ENCODE measurements at places on chromosomes 12 and 14. TPM values are rescaled to one million over a fixed set of nuclear protein-coding genes. Genes with fewer than 3 reads are reported as not detected.

GRCh38 chr12:26736563-26737486 is 96.2 kb downstream of the ITPR2 start:
- no peak for DNase-seq

DNA sequence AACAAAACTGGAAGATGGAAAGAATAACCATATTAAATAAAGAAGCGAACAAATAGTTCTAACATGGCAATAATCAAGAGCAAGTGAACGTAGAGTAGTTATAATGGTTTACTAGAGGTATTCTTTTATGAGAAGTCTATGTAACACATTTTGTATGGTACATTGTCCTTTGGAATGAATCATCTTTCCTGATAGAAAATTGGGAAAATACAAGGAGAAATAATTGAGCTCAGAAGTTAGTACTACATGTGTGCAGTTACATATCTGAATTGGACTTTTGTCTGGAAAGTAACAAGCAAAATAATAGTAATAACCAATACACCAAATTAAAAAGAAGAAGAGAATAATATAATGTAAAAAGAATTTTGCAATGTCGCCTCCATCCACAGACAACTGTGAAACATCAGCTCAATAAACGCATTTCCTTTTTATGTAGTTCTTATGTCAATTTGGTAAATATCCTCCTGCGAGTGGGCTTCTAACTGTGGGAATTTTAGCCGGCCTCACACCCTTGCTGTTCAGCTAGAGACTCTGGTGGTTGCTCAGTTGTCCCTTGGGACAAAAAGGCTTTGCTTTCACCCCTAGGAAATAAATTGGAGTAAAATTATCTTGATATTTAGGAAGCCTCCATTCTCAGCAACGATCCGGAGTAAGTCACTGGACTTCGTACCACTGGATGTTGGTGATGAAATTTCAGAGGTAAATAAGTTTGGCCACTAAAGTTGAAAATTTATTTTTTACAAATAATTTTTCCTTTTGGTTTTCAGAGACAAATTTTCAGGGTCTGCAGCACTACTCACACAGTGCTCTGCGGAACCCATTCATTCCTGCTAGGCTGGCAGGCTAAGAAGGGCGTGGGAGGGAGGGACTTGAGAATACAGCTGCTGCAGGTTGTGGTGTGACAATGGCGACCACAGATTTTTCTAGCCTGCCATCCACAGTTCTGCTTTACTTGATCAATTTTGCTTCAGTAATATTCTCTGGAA is 1.1 kb upstream of the TUBA1A start:
- no peak for DNase-seq

GRCh38 chr12:24111616-24112015 is 162.1 kb upstream of the SOX5 start:
- no peak for DNase-seq

- no peak for DNase-seq
Observed at GRCh38 chr12:120228041-120228290, 27.1 kb upstream of the RPLP0 start.

CCDC197 gene
- not detected for total RNA-seq

- peak; percentile 45 for DNase-seq
Observed at GRCh38 chr12:56565510-56566101, 44.0 kb downstream of the RBMS2 start.

DNA sequence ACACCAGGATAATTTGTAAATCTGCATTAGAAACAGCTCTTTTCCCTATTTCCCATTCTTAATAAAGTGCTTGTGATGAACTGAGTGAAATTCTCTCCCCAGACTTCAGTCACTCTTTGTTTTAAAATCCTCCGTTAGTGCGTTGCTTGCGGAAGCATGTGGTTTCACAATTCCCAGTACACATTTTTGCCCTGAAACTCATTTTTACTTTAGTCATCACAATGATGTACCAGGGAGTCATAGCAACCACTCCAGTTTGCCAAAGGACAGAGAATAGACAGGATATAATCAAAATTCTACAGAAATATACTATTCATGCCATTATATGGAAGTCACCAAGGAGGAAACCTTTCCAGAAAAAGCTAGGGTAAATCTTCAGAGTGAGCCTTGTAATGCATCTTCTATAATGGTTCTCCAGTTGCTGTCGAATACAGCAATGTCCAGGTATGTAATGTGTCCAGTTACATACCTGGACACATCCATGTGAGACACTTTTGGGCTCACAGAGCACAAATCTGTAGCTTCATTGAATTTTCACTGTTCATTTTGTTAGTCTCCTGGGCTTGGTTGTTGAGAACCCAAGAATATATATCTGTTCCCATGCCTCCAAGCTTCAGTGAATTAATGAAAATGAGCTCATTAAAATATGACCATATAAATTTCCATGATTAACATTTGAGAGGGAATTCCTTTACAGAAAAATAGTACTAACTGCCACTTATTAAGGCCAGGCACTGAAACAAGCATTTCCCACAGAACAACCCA is 57.8 kb downstream of the GPR135 start:
- no peak for DNase-seq

DNA sequence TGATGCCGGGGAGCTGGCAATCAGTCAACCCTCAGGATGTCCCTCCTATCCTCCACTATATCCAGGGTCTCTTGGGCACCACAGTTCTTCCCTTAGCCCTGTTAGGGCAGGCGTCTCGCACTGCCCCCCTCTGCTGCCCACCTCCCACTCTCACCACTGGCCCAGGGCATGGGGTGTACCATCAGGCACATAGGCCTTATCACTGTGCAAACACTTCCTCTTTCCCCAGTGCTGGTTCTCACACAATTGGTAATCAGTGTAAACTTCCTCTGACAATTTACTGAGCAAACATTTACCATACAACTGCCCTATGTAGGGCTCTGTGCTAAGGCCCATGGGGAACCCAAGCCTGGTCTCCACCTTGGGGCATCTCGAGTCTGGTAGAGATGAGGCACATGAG is 20.1 kb upstream of the TMED10 start:
- DNase-seq: no peak

- no peak for DNase-seq
Observed at GRCh38 chr12:52661668-52662067, 9.7 kb upstream of the KRT2 start.

GRCh38 chr12:114286145-114286544 is 119.8 kb downstream of the TBX5 start:
- DNase-seq: no peak

Measured in activated CD4-positive, alpha-beta memory T cell treated with anti-CD3 and anti-CD28 coated beads, Interleukin-2, amount 10 ng/mL, durations not matched to agents 7 days and 5 days (primary cell).